ENCODE measurements at places on chromosomes 12 and 14. TPM values are rescaled to one million over a fixed set of nuclear protein-coding genes. Genes with fewer than 3 reads are reported as not detected.

- DNase-seq = no peak
These were observed 112.6 kb downstream of the RIMBP2 start for GRCh38 chr12:130603396-130603965.

DNA sequence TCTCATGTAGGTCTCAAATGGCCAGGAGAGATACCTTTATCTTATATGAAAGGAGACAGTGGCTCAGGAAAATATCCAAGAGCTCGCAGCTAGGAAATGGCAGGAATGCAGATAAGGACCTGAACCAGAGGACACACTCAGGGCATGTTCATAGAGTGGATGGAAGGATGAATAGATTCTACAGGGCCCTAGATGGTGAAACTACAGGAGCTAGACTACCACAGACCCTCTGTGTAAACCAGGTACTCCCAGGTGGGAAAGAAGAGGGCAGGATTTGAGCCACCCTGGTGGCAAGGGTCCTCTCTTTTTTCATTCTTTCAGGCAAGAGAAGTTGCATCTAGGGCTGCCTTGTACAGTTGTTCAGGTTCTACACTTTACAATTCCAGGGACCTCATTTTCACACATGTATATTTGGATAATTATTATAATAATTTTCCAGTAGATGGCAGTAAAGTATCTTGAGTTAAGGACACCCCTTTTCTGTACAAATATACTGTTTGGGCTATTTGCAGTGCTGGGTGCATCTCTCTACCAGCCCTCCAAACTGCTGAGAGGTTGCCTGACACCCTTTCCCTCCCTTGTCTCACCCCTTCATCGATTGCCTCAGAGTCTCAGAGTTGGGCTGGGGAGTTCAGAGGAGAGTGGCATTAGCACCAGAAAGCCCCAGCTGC is 10.5 kb upstream of the ZDHHC22 start:
- no peak for DNase-seq

DNA sequence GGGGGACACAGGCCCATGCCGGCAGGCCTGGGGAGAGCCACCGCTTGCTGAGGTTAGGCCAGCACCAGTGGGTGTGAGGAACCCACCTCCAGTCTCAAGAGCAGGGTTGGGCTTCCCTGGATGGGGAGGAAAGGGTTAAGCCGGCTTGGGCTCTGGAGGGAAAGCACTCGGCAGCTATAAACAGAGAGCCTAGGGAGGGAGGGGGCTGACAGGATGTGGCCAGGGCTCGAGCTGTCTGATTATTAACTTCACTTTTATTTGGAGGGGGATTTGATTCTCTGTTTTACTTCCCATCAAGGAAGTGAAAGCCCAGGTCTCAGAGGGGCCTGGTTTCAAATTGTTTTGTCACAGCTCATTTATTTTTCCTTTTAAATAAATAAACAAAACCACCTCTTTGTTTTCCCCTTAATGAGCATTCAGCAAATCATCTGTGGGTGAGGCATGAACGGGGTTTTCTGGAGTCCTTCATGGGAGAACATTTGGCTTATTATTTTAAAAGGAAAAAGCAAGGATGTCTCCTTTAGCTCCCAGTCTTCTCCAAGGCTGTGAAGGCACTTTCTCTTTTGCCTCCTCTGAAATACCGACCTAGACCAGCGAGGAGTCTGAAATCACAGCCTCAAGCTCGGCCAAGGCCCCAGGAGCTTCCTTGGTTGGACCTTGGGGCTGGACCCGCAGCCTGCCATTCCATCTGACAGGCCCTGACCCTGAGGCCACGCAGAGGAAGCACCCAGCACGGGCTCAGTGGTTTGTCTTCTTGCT is 21.9 kb upstream of the ZFP36L1 start:
- no peak for DNase-seq

KIF21A gene
- 24.6 TPM for total RNA-seq

- no peak for DNase-seq
These were observed 232.6 kb downstream of the EPS8 start for GRCh38 chr12:15556411-15557102.

DNA sequence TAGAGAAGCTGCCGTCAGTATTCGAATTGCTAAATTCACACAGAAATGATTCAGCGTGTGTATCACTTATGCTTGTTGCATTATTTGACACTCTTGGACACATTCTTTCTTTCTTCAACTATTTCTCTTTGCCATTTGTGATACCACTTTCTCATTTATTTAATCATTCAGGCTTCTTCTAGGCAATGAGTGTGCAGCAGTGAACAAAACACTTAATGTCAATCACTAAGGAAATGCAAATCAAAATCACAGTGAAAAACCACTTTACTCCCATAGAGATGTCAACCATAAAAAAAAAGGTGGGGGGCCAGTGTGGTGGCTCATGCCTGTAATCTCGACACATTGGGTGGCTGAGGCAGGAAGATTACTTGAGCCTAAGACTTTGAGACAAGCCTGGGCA is 214.6 kb downstream of the FLRT2 start:
- no peak for DNase-seq

PKP2 gene
- total RNA-seq = 130 TPM

DNA sequence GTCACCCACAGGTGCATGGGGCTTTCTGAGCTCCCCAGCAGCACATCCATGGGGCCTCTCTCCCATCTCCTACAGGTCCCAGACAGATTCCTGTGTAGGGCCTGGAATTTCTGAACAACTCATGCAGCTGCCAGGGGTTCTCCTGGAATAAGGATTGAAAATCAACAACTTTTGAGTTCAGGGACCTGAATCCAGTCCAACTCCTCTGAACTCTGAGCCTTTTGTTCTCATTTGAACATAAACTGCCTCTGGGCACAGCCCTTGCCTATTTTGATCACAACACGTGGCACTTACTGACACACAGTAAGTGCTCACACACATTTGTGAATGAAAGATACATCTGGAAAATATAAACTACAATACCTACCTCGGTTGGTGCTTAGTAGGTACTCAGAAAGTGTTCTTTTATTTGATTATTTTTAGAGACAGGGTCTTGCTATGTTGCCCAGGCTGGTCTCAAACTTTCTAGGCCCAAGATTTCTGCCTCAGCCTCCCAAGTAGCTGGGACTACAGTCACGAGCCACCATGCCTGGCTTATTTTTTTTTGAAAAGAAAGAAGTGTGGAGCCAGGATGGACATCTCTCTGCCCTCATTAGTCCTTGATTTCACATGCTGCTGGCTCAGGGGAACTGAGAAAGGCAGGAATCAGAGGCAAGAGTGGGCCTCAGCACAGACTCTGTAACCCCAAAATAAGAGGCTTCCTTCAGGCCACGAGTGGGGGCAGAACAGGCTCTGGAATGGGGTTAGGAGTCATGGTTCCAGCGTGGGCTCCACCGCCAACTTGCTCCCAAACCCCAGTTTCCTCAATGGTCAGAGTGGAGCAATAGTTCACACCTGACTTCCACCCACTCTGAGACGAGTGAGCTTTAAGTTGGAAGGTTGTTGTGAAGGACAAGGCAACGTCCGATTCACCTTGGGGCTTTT is 27.0 kb downstream of the SYNE3 start:
- DNase-seq = no peak

- no peak for DNase-seq
These were observed 85.8 kb downstream of the ATP23 start for GRCh38 chr12:58026897-58027891.

MAP3K9 gene
- 10.6 TPM for total RNA-seq

- no peak for DNase-seq
These were observed 4.5 kb upstream of the PRR4 start for GRCh38 chr12:10853776-10854175.

OTOGL gene
- total RNA-seq = 0.08 TPM

GRCh38 chr12:4178424-4179170 is 95.0 kb upstream of the CCND2 start:
- no peak for DNase-seq

- no peak for DNase-seq
These were observed 193.4 kb upstream of the ATP2B1 start for GRCh38 chr12:89901906-89902642.

All from colonic mucosa (tissue), 4 donors.